ENCODE measurements at places on chromosomes 7 and 10.

- no peak for DNase-seq
Observed at GRCh38 chr10:121311812-121312443, 286.3 kb downstream of the FGFR2 start.

GRCh38 chr10:36720895-36721294 lies 404.5 kb upstream of the ANKRD30A start:
- no peak for DNase-seq

DNA sequence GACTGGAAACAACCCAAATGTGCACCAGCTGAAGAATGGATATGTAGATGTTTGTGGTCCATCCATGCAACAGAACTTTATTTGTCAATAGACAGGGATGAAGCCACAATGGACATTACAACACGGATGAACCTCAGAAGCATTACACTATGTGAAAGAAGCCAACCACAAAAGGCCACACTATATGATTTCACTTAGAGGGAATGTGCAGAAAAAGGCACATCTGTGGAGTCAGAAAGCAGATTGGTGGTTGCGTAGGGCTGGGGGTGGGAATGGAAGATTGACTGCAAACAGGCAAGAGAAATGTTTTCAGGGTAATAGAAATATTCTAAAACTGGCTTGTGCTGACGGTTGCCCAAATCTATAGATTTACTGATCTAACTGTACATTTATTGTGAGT lies 34.3 kb upstream of the WASHC2A start:
- DNase-seq = no peak

DNA sequence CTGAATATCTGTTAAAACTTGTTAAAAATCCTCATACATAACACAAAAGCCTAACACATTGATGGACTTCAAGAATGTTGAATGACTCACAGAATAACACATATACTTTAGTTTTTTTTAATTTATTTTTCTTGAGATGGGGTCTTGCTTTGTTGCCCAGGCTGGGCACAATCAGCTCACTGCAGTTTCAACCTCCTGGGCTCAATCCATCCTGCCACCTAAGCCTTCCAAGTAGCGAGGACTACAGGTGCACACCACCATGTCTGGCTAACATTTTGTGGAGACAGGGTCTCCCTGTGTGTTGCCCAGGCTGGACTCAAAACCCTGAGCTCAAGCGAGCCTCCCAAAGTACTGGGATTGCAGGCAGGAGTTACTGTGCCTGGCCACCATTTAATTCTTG lies 28.1 kb downstream of the SUV39H2 start:
- no peak for DNase-seq

DNA sequence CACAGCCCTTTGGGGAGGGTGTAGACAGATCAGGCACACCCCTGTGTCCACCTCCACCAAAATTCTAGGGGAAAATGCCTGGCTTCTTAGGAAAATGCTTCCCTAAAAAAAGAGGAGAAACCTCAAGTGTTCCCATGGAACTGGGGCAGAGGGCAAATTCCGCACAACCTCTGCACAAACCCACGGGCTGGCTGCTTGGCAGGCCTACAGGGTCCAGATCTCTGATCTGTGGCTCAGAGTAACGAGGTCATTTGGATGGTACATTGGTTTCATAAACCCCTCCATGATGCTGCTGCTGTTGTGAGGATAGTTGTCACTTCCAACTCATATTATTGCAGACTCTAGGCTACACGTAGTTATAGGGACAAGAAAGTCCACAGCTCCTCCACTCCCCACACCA lies 16.0 kb downstream of the LGI1 start:
- DNase-seq = no peak

DNA sequence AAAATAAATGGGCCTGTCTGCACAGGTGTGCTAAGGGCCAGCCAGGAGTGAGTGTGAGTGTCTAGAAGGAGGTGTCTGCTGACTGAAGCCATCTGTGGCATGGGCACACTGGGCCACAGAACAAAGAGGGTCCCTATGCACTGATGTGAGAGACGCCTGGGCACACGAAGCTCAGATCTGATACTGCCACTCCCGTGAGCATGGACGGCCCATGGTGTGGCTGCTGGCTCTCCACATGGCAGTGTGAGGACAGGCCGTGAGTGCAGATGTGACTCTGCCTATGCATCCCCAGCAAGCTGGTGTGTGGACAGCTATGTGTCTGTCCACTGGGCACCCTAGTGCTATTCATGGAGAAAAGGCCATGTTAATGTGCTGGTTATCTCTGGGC lies 12.8 kb upstream of the MYL7 start:
- DNase-seq = no peak

DNA sequence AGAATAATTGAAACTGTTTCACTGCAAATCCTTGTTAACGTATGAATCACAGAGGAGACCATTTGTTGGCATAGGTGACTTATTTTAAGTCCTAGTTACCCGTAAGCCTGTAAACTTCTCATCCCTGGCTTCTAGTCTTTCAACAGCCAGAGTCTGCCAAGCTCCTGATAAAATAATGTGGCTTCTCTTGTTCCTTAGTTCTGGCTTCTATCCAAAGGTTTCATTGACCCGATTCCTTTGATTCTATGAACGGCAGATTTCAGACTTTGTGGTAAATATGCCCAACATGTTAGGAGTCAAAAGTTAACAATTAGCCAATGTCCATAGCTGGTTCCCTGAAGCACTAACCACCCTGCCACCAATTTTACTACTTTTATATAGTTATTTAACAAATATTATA lies 23.3 kb downstream of the DNAH11 start:
- DNase-seq = no peak

DNA sequence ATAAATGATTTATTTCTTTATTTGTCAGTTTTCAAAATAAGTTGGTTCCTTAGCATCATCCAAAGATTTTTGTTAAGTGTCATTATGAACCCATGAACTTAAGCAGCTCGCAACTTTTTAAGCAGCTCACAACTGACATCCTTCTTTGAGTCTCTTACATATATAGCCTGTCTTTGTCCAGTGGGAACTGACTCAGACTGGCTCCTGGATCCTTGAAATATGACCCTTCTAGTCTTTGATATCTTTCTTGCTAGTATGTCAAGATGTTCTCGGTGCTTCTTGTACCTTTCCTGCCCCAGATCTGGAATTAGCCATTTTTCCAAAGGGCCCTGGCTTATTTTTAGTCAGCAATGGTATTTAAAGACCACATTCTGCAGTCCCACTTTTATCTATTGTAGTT lies 53.9 kb upstream of the ARID5B start:
- DNase-seq = no peak

- DNase-seq = no peak
Observed at GRCh38 chr10:94344522-94345122, 18.1 kb downstream of the NOC3L start.

GRCh38 chr10:5876181-5876768 lies 13.4 kb downstream of the ANKRD16 start:
- DNase-seq = no peak

DNA sequence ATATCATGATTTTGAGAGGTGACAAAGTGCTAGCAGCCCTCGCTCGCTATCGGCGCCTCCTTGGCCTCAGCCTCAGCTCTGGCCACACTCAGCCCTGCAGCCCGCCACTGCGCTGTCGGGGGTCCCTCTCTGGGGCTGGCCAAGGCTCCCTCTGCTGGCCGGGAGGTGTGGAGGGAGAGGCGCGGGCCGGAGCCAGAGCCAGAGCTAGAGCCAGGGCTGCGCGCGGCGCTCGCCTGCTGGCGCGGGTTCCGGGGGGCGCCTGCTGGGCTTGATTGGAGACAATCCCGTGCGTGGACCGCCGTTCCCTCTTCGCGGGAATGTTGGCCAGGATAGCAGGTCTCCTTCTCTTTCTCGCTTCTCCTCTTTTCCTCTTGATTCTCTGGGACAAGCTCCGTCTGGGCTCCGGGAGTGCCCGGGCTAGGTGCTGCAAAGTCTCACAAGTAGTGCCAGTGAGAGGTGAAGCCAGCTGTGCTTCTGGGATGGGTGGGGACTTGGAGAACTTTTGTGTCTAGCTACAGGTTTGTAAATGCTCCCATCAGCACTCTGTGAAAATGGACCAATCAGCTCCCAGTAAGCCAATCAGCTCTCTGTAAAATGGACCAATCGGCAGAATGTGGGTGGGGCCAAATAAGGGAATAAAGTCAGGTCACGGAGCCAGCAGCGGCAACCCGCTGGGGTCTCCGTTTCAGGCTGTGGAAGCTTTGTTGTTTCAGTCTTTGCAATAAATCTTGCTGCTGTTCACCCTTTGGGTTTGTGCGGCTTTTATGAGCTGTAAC lies 43.4 kb upstream of the ELMO1 start:
- DNase-seq = no peak

DNA sequence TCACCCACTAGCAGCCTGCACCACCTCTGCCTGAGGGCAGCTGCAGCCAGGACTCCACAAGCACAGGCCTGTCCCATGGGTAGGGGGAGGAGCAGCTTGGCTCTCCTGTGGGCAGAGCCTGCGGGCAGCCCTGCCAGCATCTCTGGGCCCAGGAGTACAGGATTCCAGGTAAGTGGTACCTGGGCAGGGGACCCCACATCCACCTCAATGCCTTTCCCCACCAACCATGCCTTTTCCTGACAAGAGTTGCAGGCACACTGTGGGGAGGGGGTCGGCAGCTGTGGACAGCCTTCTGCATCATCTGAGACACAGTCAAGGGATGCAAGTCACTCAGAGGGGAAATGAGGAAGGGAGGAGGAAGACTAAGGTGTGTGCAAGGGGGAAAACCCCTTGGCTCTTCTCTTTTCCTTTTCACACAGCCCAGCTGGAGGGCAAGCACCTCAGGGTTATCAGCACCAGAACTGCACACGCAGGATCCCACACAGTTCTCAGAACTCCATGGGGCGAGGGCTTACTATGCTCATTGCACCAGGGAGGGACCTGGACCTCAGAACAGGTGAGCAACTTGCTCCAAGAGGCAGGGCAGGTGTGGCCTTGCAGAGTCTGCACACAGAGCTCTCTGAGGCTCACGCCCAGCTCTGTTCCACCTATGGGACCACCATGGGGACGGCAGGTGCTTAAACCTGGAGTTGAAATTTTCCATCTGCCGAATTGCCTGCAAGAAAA lies 16.5 kb upstream of the ANTXRL start:
- DNase-seq = no peak

GRCh38 chr10:33703501-33704213 lies 369.2 kb upstream of the NRP1 start:
- DNase-seq = no peak

- DNase-seq = no peak
Observed at GRCh38 chr10:71159892-71160291, 52.5 kb upstream of the UNC5B start.

- no peak for DNase-seq
Observed at GRCh38 chr7:71026680-71027079, 105.3 kb upstream of the GALNT17 start.

DNA sequence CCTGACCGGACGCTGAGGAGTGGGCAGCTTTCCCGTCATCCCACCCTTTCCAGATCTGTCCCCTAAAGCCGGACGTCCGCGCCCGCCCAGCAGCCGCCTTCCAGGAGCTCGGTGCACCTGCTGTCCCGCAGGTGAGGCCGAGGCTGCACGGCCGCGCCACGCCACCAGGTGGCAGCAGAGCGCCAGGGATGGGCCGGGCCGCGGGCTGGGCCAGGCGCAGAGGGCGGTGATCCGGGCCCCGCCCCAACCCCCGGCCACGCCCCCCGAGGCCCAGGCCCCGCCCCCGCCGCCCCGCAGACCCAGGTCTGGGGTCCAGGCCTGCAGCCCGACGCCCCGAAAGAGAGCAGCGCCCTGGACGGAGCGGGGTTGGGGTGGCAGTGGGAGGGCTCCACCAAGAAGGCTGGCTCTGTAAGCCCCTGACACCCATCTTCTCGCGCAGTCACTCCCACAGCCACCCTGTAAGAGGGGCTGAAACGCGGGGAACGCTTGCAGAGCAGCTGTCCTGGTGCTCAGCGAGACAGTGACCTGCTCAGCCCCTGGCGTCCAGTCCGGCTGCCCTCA lies 32.2 kb downstream of the FOXL3 start:
- peak; percentile 8 for DNase-seq

GRCh38 chr10:74977913-74978847 lies 133.3 kb upstream of the SAMD8 start:
- no peak for DNase-seq

DNA sequence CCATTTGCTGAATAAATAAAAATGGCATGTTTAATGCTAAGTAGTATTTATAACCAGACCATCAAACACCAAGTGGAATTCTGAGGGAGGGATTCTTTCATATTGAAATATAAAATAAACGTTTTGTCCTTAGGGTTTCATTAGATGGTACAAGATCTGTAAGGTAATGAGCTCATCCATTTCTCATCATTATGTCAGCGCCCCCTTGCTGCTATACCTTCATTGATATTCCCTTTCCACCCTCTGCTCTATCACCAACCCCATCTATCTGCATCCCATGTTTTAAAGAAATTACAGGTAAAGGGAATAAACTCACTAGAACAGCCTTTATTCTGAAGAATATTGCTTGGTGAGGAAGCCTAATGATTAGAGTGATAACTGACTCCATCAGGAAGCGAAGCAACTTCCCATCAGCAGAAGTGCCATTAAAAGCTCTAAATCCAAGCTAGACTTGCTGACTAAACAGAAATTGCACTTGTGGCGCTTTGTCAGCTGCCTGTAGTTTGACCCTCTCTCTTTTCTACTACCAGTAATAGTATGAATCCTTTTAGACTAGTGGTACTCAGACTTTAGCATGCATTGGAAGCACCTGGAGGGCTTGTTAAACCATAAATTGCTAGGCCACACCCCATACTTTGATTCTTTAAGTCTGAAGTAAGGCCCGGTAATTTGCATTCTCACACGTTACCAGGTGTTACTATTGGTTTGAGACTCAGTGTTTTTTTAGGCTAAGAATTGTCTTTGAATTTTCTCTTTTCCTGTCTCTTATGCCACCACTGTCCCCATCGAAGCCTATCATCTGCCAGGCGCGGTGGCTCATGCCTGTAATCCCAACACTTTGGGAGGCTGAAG lies 27.5 kb downstream of the ADD3 start:
- DNase-seq = no peak

DNA sequence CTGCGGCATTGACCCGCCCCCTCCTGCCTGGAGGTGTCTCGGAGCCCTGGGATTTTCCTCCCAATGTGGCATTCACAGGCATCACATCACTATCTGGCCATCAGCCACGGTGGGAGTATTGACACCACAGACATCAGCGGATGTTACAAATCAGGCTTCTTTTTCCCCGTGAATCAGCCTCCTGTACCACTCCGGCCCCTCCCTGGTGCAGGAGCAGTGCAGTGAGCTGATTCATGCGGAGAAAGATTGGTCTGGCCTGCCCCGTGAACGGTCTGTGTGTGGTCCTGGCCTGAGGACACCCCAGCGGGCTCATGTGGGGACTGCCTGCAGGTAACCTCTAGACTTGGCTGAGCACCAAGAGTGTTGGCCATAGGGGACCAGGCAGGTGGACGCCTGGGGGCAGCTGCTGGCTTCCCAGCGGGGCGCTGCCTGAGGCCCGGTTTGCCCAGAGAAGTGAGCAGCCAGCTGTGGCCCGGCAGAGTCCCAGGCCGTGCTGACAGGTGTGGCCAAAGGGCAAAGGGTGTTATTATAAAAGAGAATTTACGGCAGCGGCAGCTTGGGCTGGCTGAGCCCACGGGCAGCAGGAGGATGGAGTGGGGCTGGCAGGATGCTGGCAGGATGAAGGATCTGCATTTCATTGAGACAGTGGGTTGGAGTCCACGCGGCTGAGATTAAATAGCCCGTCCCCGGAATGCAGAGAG lies 32.1 kb upstream of the GNA12 start:
- no peak for DNase-seq

- DNase-seq = no peak
Observed at GRCh38 chr7:93245525-93246432, 13.6 kb downstream of the VPS50 start.

Data from NCI-H187 (cell line).